Endodermal cell (in vitro differentiated cells): ENCODE measurements at places on chromosomes 12 and 14. TPM values are rescaled to one million over a fixed set of nuclear protein-coding genes. Genes with fewer than 3 reads are reported as not detected.

DNA sequence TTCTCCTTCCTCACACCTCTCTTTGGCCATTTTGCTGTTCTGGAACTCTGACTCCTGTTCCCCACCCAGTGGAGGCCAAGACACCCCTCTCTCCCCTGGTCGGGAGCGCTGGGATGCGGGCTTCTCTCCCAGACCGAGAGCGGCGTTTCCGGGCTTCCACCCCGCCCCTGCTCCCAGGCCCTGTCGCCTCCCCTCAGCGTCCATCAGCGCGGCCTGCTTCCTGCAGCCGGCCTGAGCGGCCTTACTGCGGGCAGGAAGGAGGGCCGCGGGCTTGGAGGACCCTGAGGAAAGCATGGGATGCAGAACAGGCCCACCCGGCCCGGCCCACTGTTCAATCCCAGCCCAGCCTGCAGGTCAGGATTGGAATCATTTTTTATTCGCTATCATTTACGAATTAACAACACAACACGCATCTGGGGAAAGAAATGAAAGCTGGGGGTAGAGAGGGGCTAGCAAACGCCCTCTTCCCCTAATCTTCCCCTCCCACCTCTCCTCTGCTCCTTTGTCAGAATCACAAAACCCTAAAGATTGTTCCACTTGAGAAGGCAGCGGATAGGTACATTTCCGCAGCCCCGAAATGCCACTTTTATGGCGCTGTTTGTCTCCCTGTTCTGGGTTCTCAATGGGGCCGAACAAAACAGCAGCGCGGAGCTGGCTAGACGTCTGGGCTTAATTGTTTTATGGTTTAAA lies 3.8 kb upstream of the HOXC8 start:
- DNase-seq = peak; percentile 81

DNA sequence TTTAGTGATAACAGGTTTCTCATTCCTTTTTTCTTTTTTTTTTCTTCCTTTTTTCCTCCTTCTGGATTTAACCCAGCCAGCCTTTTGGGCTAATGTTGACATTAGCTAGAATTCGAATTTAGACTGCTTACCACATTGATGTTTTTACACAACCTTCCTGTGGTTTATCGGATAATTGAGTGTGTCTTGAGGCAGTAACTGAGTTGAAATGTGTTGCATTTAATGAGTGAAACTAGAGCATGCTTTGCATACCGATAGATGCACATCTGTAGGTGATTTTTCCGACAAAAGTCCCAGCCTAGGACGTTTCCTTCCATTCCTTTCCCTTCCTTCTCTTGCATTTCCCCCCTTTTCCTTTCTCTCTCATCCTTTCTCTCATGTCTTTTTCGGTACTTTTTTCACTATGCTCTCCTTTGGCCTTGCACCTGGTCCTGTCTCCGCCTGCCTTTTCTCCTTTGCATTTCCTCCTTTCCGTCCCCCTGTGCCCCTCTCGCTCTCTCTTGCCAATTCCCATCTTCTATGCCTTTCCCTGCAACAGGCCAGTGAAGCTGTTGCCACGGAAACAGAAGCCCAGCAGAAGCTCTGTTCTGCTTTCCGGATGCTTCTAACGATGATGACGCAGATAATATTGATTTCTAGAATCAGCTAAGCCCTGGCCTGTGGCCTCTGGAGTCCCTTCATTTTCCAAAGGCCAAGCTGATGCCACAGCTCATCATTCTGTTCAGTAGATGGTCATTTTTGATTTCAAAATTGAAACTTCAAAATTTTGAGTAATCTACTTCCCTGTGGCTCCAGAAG lies 76.1 kb downstream of the SLC25A47 start:
- DNase-seq = no peak

DNA sequence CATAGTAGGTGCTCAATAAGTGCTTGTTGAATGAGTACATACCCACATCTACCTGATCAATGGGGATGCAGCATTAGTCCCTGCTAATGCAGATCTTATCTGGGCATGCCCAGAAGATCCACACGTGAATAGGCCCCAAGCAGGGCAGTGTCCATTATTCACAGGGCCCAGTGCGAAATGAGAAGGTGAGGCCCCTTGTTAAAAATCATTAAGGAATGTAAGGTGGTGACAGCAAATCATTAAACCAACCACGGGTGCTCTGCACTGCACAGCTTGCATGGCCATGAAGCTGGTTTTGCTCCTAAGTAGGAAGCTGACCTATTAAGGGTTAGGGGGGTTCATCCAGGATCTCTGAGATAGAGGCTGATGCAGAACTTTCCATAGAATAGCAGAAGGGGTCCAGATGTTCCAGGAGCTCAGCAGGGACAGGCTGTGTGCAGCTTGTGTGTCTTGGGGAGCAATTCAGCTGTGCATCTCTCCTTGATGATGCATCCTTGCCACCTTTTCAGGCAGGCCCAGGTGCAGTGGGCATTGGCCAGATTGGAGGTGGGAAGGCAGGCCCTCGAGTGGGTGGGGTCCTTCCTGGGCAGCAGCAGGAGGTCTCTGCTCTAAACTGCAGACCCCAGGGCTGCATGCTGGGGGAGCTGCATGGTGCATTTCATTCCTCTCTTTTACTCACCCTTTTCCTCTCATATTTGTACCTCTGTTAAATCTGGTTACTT lies 231.3 kb upstream of the PWP1 start:
- DNase-seq = no peak

NRXN3 gene
- 12.9 to 21.4 TPM (median 20.0 TPM) in 3 replicates for total RNA-seq

DNA sequence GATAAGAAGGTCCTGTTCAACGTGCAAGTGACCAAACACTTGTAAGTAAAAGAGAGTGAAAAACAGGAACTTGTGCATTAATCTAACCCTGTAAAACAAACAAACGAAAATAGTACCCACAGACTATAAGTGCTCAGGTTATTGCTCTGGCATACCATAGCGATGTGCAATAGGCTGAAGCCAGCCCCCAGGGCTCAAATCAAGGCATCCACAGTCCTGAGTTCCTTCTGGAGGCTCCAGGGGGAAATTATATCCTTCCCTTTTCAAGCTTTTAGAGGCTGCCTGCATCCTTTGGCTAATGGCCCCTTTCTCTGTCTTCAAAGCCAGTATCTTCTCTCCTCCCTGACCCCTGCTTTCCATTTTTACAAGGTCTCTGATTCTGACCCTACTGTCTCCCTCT lies 8.1 kb upstream of the CMAS start:
- DNase-seq = no peak

DNA sequence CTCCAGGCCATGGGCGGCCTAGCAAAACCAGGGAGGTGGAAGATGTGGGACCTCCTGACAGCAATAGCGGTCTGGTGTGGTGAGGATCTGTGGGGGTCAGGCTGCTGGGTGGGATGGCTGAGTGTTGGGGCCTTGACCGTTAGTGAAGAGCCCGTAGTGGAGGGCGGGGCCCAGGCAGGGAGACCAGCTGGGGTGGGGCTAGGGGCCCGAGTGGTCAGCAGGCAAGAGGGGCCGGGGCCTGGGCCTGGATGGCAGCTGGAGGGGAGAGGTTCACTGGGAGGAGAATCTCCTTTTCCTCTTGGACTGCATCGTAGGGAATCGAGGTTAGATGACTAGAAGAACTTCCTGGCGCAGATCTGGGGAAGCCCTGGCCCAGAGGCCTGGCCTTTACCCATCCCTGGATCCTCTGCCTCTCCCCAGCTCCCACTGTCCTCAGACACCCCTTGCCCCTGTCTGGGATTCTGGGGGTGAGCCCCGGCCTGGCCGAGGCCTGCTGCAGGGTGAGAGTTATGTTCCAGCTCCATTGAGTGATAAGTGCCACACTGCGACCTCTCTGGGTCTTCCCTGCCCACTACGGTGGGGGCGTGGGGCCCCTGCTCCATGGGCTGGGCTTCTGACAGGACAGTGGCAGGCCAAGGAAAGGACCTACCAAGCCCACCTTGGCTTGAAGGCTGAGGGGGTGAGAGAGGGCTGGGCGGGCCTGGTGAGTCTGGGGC lies 47.1 kb downstream of the KRT80 start:
- no peak for DNase-seq

CLMN gene
- total RNA-seq = 8.0 to 16.8 TPM (median 9.5 TPM) in 3 replicates

DNA sequence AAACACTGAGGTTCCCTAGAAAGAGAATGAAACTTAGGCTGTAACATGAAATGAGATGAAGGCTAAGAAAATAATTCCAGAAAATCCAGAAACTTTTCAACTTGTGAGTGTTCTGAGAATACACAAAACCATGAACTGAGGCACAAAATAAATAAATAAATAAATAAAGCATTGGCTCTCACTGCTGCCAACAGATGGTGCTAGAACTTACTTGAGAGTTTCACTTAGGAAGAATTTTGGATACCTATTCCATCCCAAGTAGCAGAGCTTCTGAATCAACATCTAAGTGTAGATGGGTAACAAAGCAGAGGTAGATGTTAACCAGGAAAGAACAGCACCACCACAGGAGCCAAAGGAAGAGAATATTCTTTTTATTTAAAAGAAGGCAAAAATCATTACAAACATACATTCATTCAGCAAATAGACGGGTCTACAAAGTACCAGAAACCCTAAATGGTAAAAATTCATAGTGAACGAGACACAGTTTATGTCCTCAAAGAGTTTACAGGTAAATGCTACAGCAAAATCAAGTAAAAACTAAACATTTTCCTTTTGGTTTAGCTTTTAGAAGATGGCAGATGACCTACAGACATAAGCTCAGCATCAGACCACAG lies 16.7 kb downstream of the EPS8 start:
- DNase-seq = no peak

- no peak for DNase-seq
These were observed 160.6 kb downstream of the ADGRD1 start for GRCh38 chr12:131114271-131114670.

GRCh38 chr12:88298761-88299242 lies 156.7 kb downstream of the TMTC3 start:
- DNase-seq = no peak

DNA sequence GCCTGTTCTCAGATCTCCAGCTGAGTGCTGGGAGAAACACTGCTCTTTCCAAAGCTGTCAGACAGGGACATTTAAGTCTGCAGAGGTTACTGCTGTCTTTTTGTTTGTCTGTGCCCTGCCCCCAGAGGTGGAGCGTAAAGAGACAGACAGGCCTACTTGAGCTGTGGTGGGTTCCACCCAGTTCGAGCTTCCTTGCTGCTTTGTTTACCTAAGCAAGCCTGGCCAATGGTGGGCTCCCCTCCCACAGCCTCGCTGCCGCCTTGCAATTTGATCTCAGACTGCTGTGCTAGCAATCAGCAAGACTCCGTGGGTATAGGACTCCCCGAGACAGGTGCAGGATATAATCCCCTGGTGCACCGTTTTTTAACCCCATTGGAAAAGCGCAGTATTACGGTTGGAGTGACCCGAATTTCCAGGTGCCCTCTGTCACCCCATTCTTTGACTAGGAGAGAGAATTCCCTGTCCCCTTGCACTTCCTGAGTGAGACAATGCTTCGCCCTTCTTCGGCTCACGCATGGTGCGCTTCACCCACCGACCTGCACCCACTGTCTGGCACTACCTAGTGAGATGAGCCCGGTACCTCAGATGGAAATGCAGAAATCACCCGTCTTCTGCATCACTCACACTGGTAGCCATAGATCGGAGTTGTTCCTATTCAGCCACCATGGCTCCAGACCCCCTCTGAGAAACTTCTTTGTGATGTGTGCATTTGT lies 650.3 kb upstream of the ALG10B start:
- DNase-seq = no peak

GRCh38 chr12:645563-646071 lies 17.6 kb downstream of the NINJ2 start:
- DNase-seq = peak; percentile 42

DNA sequence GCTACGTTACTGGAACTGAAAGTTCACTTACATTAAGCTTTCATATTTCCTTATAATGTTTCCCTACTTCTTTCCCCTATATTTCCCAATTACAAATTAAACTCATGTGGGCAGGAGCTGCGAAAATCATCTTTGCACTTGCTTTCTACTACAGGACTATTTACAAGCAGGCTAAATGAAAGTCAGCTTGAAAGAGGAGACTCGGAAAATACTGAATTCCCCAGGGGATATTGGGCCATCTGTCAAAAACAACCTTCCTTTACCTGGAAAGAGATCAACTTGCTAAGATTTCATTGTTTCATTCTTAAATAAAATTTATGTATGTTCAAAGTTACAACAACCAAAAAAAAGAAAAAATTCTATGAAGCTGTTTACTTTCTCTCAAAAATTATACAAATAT lies 92.8 kb upstream of the BBS10 start:
- DNase-seq = no peak

DNA sequence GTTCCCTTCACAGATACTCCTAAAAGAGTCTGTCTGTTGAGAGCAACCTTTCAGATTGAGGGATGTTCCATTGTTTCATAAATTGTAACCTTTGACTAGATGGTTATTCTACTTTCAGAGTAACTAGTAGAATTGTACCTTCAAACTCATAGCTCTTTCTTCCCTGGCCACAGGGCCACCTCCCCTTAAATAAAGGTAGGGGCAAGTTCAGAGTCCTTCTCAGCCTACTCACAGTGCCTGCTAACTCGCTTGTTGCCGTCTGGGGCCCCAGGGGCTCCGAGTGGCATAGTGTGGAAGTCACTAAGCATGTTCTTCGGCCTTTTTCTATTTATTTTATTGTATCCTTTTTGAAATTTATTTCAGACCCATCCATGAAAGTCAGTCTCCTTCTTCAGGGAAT lies 250.4 kb downstream of the ALX1 start:
- no peak for DNase-seq
